ENCODE measurements at places on chromosomes 16 and 17. TPM values are rescaled to one million over a fixed set of nuclear protein-coding genes. Genes with fewer than 3 reads are reported as not detected.

GRCh38 chr16:73176577-73177013 lies 128.7 kb upstream of the ZFHX3 start:
- DNase-seq = no peak

Gene PALB2
- total RNA-seq = 30.9 TPM

DNA sequence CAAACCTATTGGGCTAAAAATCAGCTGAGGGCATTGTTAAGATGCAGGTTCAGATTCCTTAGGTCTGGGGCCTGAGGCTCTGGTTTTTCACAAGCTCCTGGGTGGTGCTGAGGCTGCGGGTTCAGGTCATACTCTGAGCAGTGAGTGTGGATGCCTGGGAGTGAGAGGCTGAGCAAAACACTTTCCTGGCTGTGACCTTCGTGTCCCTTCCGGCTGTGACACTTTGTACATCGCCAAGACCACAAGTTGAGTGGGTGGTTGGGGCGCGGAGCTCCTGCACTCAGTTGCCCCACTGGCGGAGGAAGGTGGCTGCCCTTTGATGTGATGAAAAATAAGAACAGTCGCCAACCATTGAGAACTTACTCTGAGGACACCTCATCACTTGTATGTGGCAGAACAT lies 24.8 kb downstream of the CCR7 start:
- DNase-seq = peak; percentile 83

DNA sequence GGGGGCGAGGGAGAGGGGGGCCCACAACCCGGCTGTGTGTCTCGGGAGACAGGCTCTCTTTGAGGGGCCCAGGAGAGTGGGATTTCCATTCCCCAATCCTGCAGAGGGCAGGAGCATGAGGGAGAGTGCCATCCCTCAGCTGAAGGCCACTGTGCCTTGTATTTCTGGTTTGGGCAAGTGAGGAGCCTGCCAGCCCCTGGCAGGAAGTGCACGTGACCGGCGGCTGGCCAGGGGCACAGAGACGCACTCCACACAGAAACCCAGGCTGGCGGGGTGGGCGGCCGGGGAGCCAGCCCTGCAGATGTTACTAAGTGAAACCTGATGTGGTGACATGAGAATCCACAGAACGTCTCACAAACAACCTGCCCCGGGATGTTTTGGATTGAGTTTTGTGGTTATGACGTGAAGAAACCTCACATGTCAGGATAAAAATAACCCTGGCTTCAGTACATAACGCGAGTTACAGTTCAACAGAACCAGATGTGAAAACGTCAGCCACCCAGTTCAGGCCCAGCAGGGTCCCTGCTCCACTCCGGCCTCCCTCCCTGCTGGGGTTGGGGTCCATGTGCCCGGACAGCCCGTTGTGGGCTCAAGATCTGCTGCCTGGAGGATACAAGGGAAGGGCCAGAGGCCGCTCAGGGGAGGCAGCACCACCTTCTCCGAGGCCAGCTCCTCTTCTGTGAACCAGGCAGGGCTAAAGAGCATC lies 51.7 kb upstream of the MTSS2 start:
- peak; percentile 89 for DNase-seq

Gene KRT36
- total RNA-seq = not detected

GRCh38 chr17:1312261-1312870 lies 32.9 kb downstream of the TRARG1 start:
- DNase-seq = no peak

Gene RRAD
- 0.20 TPM for total RNA-seq

DNA sequence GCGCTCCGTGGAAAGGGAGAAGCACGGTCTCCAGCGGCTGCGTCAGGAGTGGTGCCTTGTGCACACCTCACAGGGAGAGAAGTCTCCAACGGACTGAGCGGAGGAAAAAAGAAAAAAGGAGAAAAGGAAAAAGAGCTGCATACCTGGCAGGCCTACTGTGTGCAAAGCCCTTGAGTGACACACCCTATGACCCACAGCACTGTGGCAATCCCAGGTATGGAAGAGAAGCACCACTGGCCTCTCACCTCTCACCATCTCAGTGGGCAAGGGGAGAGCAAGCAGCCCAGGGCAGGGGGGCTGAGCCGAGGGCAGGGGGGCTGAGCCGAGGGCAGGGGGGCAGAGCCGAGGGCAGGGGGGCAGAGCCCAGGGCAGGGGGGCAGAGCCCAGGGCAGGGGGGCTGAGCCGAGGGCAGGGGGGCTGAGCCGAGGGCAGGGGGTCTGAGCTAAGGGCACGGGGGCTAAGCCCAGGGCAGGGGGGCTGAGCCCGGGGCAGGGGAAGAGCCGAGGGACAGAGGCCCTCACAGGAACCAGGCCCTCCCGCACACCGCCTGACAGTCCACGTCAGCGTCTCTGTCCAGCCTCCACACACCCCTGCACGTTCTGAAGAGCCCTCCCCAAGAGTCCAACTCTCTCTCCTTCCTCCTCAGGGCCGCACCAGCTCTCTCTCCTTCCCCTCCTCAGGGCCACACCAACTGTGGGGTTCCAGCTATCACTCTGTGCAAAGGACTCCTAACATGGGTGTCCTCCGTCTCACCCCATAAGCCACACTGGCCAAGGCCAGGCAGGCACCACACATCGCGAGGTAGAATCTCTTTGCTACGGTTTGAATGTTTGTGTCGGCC lies 105.8 kb downstream of the ZNF778 start:
- no peak for DNase-seq

Gene VEZF1
- total RNA-seq = 23.0 TPM

DNA sequence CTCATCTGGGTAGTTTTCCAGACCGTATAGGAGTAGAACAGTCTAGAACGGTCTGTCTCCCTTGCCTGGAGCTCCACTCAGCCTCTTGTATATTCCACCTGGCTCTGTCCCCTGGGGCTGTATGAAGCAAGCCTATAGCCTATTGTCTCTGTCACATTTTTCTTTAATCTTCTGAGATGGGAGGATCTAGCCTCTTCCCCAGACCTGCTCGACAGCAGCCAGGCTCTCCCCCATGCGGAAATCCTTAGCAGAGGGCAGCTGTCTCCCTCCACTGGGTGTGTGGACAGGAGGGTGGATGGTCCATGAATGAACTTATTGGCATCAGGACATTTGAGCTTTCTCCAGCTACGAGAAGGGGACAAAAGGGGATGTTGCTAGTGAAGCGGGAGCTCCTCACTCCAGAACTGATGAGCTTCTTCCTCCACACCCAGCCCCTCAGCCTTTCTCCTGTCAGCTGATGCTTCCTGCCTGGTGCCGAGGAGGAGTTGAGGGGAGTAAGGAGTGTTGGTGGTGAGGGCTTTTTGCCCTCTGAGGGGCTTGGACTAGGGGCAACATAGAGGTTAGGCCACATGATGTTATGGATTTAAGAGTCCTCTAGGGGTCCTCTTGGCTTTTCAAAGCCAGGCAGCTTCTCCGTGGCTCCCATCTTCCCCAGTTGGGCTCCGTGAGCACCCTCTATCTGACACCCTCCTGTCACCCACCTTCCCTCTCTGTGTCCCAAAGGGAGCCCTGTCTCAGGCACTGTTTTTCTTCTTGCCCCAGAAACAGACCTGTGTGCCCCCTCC lies 28.0 kb downstream of the ARHGAP23 start:
- no peak for DNase-seq

DNA sequence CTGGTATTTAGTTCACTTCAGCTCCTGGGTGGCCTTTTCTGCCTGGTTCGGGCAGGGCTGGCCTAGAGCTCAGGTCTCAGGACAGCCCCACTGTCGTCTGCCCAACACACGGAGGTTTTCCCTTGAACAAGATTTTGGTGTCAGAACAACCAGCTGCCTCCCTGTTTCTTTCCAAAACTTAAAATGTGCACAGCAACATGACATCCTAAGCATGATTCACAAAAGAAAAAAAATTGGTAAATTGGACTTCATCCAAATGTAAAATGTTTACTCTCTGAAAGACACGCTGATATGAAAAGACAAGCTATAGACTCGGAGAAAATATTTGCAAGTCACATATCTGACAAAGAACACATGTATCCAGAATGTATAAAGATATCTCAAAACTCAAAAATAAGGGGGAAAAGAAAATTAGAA lies 197.8 kb upstream of the CHMP6 start:
- DNase-seq = no peak

- no peak for DNase-seq
These were observed 729 bp downstream of the P2RX5 start for GRCh38 chr17:3695129-3695722.

GRCh38 chr16:78434401-78434800 lies 334.9 kb downstream of the WWOX start:
- no peak for DNase-seq

DNA sequence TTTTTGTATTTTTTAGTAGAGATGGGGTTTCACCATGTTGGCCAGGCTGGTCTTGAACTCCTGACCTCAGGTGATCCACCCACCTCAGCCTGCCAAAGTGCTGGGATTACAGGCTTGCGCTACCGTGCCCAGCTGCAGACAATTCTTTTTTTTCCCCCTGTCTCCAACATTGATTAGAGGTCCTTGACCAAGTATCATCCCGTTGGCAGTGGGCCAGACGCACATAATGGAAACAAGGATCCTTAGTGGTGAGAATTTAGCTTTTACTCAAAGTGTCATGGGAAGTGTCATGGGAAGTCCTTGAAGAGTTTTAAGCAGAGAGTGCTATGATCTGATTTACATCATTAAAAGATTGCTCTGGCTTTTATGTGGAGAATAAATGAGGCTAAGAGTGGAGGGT lies 2.1 kb upstream of the FBXO47 start:
- DNase-seq = no peak

Gene HOXB6
- not detected for total RNA-seq

Gene SUZ12
- 85.0 TPM for total RNA-seq

DNA sequence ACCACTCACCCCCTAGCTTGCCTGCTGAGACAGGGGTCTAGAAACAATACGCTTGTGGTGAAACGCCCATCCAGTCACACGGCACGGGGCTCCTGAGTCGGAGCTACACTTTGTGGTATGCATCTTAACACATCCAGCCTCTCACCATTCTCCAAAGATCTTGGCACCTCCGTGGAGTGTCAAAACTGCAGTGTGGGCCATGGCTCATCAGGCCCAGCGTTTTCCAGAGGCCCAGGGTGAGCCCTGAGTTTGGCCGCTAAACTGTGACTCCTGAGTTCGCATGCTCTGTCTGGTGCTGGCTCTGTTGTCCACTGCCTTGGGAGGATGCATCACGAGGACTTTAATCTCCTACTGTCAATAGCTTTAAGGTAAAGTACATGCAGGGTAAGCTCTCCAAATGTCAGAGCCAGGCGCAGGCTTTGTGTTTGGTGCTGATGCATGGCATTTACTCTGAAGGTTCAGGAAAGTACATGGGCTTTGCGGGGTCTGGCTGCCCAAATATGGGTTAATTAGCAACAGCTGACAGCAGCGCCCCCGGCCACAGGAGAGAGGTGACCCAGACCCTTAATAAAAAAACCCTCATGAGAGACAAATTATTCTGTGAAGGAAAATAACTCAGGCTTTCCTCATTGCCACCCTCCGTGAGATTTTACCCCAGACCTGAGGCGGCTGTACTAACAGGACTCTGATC lies 118.4 kb downstream of the CCDC182 start:
- DNase-seq = no peak

Gene KRT39
- total RNA-seq = not detected

GRCh38 chr16:32116080-32116479 lies 137.0 kb upstream of the TP53TG3D start:
- DNase-seq = no peak

DNA sequence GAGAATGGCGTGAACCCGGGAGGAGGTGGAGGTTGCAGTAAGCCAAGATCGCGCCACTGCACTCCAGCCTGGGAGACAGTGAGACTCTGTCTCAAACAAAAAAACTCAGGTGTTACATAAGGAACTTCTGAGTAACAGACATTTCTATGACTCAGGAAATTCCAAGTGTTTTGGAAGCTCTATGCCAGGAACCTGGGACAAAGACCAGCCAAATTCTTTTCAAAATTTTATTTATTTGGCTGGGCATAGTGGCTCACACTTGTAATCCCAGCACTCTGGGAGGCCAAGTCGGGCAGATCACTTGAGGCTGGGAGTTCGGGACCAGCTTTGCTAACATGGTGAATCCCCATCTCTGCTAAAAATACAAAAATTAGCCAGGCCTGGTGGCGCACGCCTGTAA lies 5.2 kb upstream of the SH2B1 start:
- DNase-seq = no peak

DNA sequence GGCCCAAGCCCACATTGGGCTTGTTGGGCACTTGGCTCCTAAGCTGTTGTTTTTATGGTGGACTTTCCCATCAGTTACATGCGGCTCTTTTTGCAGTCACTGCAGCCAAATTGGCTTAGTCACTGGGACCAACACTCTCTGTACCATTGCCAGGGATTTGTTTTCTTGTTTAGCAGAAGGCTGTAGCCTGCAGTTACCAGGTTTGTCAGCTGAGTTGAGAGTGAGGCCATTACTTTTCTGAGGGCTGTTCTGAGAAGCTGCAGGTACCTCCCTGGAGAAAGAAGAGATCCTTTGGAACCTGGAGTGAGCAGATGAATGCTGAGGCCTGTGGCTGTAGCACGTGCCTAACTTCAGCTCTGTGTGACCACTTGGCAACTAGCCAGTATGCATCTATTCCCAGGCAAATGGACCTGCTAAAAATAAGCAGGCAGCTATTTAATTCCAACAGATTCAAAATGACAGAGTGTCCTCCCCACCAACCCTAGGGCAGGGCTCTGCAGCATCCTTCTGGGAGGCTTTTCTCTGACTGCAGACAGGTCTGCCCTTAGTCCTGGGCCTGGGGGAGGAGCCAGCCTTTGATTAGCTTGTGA lies 12.9 kb downstream of the AKAP1 start:
- DNase-seq = no peak

Gene TBC1D3B
- total RNA-seq = 2.6 TPM

- DNase-seq = no peak
These were observed 5.7 kb downstream of the DUSP3 start for GRCh38 chr17:43772877-43773648.

- no peak for DNase-seq
These were observed 1205.3 kb upstream of the CDH8 start for GRCh38 chr16:63241497-63242028.

GRCh38 chr16:86826941-86827340 lies 248.6 kb downstream of the FOXL1 start:
- DNase-seq = no peak

DNA sequence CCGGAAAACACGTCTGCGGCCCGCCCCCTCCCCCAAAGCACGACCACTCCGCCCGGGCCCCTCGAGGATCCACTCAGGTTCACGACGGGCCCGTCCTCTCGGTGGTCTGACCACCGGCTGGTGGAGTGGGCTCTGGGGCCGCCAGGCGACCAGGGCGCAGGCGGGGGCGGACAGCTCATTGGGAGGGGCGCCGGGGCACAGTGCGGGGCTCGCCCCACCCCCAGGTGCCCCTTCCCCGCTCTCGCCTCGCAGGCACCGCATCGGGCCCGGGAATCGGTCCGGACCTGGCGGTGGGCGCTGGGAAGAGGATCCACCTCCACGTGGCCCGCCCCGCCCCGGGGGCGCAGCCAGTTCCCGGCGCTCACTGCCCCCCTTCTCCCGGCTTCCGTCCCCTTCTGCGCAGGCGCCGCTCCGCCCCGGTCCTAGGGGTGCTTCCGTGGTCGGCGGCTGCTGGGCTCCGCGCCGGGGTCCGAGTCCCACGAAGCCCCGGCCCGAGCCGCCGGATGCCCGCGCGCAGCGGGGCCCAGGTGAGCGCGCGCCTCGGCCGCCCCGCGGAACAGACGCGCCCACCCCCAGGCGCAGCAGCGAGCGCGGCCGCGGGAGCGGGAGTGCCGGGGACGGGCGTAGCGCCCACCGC lies at the start of gene MPG:
Gene MPG, plus strand, starts transcription at position 419 of the 637 bp plus-strand sequence. Its CDS starts 85 bp downstream, at position 504.
- DNase-seq = peak; percentile 86

Gene IL17C
- not detected for total RNA-seq

Gene TERF2IP
- 68.8 TPM for total RNA-seq

- no peak for DNase-seq
These were observed 705 bp upstream of the CDRT4 start for GRCh38 chr17:15468126-15468525.

GRCh38 chr17:44207743-44208142 lies 8.1 kb upstream of the ATXN7L3 start:
- no peak for DNase-seq

Gene KRTAP3-2
- not detected for total RNA-seq

GRCh38 chr16:74438492-74438979 lies 17.3 kb upstream of the CLEC18B start:
- no peak for DNase-seq

Gene KRT37
- total RNA-seq = not detected
